ENCODE measurements at places on chromosomes 1 and 21.

GRCh38 chr1:19495799-19496526 is 10.6 kb upstream of the CAPZB start:
- no peak for DNase-seq

- no peak for DNase-seq
Observed at GRCh38 chr1:208423526-208423925, 179.3 kb upstream of the PLXNA2 start.

- peak; percentile 14 for DNase-seq
Observed at GRCh38 chr1:44390277-44390676, 14.8 kb upstream of the RNF220 start.

DNA sequence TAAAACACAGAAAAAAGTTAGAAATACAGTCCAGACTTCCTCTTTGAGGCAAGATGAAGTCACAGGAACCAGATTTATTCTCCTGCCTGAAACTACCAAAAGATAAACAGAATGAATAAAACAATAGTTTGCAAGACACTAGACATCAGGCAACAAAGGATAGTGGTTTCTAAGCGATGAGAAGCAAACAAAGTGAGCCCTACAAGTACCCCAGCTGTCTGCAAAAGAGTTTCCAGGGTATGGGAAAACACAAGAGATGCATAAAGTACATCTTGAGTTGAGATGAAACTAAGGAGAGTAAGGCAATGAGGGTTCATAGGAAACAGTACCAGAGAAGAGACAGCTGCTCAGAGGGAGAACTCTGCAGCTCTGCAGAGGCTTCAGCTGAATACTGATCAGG is 83.3 kb upstream of the COL24A1 start:
- DNase-seq: no peak

DNA sequence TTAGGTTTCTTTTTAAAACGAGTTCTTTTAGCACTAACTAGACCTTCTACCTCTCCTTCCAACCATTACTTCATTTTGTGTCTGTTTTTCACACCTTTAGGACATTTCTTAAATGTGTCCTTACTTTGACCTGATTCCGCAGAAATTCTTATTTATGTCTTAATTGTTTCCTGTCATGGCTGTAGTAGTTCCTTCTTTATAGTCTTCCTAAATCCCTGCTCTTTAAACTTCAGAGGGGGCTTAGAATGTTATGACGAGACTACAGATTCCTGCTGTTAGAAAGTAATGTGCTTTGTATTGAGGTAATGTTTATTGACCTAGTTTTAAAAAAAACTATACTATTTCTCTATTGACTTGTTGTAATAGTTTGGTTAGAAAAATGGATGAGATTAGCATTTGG is 70.4 kb downstream of the HMCN1 start:
- no peak for DNase-seq

- DNase-seq: no peak
Observed at GRCh38 chr1:214444182-214444939, 107.0 kb downstream of the PTPN14 start.

Measured in kidney epithelial cell (primary cell).